ENCODE measurements at places on chromosomes 7 and 10.

DNA sequence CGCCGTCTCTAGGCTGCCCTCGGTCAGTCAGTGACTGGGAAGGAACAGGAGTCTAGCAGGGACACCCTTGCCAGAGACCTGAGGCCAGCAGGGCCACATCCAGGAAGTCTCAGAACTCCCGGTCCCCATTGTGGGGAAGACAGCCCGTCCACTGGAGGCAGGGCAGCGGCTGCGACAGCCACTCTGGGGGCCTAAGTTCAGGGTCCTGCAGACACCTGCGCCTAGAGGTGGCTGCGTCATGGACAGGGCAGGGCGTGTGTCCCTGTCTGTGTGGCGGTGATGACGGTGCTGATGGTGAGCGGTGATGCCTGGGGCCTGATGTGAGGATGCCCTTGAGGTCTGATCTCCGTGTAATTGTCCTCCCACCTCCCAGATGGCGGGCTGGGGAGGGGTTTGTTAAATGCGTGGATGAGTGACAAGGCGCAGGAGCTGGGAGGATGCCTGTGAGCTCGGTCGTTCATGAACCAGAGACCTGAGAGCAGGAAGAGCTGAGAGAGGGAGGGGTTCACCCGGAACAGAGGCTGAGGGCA lies 537.9 kb upstream of the FOXK1 start:
- no peak for DNase-seq

- no peak for DNase-seq
These were observed 11.2 kb downstream of the MXI1 start for GRCh38 chr10:110218632-110219031.

DNA sequence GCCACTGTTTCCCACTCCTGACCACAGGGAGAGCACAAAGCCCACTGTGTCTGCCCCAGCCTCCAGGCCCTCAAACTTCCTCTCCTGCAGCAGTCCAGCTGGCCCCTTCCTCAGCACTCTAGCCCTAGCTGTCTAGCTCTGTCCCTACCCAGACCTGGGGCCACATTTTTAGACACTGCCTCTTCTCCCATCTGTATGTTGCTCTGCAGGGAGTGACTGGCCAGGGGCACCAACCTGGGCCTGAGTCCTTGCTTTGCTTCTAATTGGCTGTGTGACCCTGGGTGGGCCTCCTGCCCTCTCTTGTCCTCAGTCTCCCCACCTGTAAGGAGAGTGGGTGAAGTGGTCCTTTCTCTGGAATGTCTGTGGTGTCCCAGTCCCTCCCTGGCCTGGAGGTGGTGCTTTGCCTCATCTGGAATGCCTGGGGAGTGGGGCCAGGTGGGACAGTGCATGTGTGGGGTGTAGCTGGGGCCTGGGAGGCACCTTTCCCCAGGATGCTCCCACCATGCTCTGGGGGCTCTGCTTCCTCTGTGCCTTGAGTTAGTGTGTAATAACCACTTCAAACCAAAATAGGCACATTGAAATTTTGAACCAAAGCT lies 25.1 kb downstream of the AQP1 start:
- no peak for DNase-seq

- no peak for DNase-seq
These were observed 29.6 kb upstream of the PSAP start for GRCh38 chr10:71880425-71881306.

- DNase-seq = no peak
These were observed 34.0 kb upstream of the SH2D4B start for GRCh38 chr10:80503584-80504157.

DNA sequence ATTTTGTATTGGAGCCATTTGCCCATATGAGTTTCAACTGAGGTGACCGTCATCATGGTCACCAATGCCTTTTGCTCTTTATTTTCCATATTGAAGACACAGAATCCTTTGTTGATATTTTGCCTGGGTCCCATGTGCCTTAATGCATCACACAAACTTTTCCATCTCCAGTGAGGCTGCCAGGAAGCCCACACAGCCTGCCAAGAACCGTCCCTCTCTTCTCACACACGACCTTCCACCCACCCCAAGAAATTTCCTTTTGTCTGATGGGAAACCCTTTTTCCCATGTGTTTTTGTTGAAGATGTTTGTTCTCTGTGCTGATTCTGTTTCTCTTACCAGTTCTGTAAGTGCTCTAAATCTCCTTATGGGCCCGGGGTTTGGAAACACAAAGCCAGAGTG lies 168.9 kb downstream of the CSTF2T start:
- no peak for DNase-seq

- no peak for DNase-seq
These were observed 375.2 kb upstream of the VWC2 start for GRCh38 chr7:49398236-49398635.

DNA sequence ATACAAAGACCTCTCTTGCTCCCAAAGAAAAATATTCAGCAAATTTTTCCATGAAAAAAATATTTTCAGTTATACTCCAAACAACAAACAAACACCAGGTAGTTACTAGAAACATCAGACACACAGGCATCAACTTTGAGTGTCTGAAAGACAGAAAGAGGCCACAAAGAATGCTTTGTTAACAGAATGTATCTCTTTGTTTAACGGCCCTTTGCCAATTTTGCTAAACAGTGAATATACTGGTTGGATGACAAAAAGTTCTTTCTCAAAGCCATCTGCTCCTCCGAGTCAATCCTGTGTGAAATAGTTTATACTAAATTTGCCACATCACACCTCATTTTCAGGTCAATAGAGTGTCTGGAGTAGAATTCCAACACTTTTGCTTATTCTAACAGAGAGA lies 216.7 kb upstream of the PHF14 start:
- DNase-seq = no peak

DNA sequence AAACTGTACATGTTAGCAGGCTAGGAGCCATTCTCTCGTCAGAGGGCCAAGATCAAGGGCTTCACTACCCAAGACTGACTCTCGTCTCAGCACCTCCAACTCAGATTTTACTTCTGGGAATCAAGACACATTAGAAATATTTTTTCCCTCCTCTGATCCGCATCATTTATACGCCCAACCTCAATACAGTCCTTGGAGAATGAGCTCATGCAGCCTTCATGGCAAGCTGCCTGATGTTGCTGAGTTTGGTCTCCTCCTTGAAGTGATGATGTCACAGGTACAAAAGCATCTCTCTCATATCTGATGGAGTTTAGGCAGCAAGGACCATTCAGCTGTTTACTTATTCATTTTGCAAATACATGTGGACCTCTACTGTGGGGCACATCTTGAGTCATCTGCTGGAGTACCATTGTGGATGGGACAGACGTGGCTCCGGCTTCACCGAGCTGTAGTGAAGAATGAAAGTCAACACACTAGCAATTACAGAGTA lies 114.0 kb downstream of the BMPER start:
- DNase-seq = no peak

DNA sequence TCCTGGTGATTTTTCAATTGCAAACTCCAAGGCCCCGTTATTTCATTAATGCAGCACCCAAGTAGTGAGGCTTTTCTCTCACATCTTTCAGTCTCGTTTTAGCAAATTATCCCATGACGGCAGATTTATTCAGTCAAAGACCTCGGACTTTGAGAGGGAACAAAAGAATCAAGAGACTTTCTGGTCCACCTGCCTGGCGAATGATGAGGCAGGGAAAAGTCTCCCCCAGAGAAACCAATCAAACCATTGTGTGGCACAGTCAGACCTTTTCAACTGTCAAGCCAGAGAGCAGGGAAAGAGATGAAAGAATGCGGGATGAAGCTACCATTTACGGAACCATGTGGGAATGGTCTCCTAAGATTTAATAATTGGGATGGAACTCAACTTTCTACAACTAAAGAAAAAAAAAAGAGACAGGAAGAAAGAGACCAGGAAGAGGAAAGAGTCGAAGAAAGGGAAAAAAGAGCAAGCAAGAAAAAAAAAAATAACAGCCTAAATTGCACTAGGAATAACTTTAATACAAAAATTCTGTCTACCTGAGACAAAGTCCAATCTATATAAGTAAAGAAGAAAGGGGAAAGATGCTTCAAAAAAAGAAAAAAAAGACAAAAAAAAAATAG lies 22.8 kb downstream of the GLI3 start:
- no peak for DNase-seq

- DNase-seq = no peak
These were observed 96.4 kb upstream of the CACNA2D1 start for GRCh38 chr7:82539969-82540368.

GRCh38 chr10:71968553-71969474 lies 4.6 kb downstream of the CHST3 start:
- DNase-seq = no peak

DNA sequence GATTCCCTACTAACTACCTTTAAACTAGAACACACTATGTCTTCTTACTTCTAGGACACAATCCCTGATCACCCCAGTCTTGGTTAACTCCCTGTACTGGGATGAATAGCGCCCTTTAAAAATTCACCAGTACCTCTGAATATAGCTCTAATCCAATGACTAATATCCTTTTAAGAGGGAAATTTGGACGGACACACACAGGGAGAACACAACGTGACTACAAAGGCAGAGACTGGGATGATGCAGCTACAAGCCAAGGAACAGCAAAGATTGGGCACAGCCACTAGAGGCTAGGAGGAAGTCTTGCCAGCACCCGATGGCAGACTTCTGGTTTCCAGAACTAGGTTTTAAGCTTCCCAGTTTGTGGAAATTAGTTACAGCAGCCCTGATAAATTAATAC lies 81.4 kb downstream of the MALSU1 start:
- no peak for DNase-seq

GRCh38 chr10:17122726-17123661 lies 6.6 kb downstream of the CUBN start:
- no peak for DNase-seq

DNA sequence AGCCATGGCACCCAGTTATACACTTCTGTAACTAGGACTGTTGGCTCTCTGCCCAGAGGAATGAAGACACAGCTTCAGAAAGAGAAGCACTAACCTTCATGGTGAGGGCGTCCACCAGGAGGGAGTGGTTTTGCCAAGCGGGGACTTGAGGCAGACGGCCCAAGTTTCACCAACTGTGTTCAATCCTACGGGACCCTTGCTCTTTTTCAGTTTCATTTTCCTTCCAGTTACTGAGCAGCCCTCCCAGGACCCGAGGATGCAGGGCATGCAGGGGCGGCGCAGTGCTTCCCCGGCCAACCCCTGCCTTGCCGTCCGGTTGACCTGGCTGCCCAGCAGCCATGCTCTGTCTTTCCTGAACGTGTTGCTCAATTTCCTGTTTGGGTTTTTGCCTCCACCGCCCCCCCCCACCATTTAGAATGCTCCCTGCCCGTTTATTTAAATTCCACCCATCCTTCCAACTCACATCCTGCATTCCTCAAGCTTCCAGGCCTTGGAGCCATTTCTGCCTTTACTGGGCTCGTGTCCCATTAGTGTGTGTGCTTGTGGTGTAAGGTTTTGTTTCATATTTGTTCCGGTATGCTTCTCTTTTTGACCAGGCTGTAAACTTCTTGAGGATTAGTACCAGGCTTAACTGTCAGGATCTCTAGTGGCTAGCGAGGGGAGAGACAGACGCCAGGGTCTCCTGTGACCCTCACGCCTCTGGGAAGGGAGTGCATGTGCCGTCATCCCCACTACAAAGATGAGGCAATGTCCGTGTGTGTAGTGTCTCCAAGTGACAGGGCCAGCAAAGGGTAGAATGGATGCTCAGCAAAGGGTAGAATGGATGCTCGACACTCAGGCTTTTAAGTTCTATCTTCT lies 31.6 kb downstream of the IL15RA start:
- DNase-seq = no peak

DNA sequence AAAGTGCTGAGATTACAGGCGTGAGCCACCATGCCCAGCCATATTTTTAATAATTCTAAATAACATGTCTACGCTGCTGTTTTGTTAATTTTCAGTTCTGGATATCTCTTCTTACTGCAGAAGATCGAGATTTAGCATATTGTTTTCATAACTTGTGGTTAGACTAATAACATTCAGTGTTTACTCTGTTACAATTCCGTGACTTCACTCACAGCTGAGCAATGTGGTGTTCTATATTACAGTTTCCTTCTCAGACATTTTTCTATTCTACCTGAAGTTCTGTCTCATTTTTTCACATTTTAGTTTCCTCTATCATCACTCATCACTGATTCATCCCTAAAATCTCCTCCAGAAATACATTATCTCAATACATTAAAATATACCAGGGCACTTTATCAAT lies 10.9 kb downstream of the RNF32 start:
- DNase-seq = no peak

DNA sequence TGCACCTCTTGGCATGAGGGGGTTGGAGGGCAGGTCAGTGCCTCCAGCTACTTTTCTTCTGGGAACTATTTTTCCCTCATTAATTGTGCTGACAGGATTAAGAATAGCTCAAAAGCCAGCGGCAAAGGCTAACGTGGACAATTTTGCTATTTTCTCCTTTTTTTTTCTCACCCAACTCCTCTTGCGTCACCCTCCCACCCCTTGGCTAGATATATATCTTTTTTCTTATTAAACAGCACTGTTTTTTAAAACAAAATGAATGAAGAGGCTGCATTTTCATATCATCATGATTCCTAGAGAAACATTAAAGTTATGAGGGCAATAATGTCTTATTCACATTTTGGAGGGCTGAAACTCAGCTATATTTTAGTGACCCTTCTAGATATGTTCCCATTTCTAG lies 251.8 kb upstream of the NFE2L3 start:
- DNase-seq = no peak

DNA sequence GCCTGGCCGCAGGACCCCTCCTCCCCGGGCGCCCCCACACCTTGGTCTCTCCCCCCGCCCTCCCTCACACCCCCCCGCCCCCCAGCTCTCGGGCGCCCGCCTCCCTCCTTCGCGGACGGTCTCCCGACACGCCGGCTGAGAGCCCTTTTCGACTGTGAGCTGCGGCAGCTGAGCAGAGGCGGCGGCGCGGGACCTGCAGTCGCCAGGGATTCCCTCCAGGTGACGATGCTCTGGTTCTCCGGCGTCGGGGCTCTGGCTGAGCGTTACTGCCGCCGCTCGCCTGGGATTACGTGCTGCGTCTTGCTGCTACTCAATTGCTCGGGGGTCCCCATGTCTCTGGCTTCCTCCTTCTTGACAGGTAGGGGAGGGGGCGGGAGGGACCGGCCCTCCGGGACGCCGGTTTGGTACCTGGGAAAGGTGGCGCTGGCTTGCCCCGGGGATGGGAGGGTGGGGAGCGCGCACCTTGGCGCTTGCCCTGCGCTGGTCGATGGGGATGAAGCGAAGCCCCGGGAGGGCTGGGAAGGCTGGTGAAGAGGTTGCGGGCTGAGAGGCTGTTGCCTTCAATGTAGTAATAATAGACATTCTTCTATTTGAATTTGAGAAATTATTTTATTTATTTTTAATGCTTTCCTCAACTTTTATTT lies at the start of gene BMPER:
Gene BMPER (plus strand): TSS at position 151 of the 644 bp plus-strand sequence. CDS start 75 bp downstream, at position 226.
- no peak for DNase-seq

DNA sequence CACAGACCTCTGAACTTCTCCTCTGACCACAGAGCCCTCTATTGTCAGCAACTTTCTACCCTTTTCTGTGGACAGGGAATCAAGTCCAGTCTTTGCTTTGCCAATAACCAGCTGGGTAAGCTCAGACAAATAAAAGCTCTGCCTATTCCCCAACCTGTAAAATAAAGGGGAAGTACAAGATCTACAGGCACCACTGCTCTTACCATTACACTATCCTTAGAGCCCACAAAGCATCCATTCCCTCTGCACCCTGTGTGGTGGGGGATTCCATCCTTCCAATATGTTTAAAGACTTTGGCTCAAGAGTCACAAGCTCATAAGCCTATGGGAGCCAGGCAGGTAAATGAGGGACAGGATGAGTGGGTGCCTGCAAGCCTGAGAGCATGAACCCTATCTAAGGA lies 88.2 kb downstream of the PARD3 start:
- no peak for DNase-seq

GRCh38 chr7:16040346-16040745 lies 353.9 kb upstream of the MEOX2 start:
- DNase-seq = no peak

- DNase-seq = no peak
These were observed 103.6 kb downstream of the AHR start for GRCh38 chr7:17401791-17402627.

All from CD8-positive, alpha-beta T cell (primary cell).